ENCODE measurements at places on chromosomes 13 and 19. TPM values are rescaled to one million over a fixed set of nuclear protein-coding genes. Genes with fewer than 3 reads are reported as not detected.

GRCh38 chr19:34732612-34733211 is 1.3 kb upstream of the ZNF181 start:
- no peak for DNase-seq

DNA sequence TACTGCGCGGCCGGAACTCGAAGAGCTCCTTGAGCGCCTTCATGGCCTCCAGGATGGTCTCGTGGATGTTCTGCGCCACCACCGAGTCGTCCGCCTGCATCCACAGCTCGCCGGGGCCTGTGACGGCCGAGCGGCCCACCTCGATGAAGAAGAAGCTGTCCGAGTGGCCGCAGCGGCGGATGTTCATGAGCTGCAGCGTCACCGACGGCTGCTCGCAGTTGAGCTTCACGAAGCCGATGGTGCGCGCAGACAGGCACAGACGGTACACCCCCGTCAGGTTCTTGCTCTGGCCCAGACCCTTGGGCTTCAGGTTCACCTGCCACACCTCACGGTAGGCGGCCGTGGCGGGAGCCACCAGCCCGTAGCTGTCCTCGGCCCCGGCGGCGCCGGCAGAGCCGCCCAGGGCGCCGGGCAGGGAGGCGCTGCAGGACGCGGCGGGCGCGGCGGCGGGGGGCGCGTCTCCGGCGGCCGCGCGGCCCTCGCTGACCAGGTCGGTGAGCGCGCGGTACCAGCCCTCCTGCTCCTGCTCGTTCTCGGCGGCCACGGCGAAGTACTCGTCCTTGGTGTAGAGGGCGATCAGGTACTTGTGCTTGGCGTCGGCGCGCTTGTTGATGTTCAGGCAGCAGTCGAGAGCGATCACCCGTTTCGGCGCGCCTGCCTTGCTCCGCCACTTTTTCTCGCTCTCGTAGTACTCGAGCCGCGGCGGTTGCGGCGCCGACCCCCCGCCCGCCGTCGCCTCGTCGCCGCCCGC is 1.1 kb downstream of the IRS2 start:
- DNase-seq: peak; percentile 33

GRCh38 chr19:45403272-45403671 is 1.6 kb downstream of the PPP1R13L start:
- DNase-seq: no peak

- no peak for DNase-seq
Measured at GRCh38 chr19:16841391-16841926, 12.3 kb downstream of the SIN3B start.

DNA sequence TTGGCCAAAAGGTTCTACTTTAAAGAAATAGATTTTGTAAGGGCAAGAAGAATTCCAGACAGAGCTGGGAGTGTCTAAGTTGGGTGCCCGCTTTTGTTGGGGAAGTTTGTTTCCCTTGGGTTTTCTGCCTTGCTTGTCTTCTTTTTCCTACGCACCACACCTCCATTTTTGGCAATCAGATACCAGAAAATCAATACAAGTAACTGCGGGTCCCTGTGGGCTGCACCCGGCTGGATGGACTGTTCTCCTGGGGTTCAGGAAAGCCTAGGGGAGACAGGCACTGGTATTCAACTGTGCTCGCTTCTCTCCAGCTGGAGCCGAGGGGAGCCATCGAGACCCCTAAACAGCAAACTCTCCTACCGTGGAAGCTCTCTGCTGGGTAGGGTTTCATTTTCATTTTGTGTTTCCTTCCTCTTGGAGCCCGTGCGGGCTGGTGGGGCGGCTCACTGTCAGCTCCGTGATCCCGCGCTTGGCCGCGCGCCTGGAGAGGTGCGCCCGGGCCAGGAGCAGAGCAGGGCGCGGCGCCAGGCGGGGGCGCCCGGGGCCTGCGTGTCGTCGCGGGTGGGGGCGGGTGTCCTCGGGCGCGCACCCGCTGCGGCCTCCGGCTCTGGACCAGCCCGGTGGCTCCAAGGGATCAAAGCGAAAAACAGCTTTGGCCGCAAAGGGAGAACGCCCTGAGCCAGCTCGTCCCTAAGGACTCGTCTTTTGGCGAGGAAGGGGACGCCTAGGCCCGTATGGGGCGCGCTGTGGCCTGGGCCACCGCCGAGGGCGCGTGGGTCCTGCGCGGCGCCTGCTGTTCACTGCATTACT is 347.2 kb downstream of the ZNF536 start:
- no peak for DNase-seq

DNA sequence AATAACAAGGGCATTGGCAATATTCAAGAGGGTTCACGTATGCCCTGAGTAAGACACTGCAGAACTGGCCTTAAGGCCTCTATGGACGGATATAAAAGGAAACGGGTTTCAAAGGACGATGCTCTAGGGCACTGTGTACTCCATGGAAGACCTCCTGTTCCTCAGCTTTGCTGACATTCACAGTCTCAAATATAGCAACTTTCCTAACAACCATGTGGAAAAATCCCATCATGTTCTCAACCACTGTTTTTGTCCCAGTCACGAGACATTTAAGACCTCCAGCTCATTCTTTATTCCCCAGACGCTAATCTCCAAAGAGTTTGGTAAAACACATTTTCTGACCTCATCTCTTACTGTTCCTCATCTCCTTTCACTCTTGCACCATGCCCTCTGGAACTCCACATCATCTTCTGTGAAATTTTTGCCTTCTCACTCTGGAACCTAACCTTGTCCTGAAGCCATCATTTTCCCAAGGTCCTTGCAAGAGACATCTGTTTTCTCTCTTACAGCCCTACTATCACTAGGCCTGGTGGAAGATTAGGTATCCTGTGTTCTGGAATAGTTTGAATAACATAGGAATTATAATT is 37.6 kb downstream of the SPRY2 start:
- no peak for DNase-seq

The IGLON5 gene
- not detected for total RNA-seq

Measured in activated T-cell treated with anti-CD3 and anti-CD28 coated beads, Interleukin-2, amount 50 U/mL, for 4 hours (primary cell).